Activated CD8-positive, alpha-beta memory T cell treated with anti-CD3 and anti-CD28 coated beads, Interleukin-2, amount 50 U/mL, for 48 hours (primary cell): ENCODE measurements at places on chromosomes 1 and 21.

- DNase-seq = no peak
These were observed 104.1 kb downstream of the DISP1 start for GRCh38 chr1:222918801-222919477.

- peak; percentile 26 for DNase-seq
These were observed 345.6 kb downstream of the NPHP4 start for GRCh38 chr1:5646486-5647149.

- no peak for DNase-seq
These were observed 4.7 kb downstream of the TNN start for GRCh38 chr1:175072099-175072951.

DNA sequence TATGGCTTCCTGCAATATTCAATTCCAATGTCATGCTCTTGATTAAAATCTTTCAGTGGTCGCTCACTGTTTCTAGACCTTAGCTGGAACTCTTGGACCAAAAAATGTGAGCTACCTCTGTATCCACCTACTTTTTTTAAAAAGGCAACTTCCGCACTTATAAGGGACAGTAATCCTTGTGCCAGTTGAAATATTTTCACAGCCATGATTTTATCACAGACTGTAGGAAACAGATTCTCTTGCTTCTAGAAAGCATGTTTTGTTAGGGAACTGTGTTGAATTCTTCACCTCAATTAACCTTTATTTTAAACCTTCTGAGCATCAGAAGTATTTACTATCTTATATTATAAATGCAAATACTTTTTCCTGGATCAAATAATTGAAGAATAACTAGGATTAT is 296.0 kb upstream of the ST6GALNAC5 start:
- no peak for DNase-seq

DNA sequence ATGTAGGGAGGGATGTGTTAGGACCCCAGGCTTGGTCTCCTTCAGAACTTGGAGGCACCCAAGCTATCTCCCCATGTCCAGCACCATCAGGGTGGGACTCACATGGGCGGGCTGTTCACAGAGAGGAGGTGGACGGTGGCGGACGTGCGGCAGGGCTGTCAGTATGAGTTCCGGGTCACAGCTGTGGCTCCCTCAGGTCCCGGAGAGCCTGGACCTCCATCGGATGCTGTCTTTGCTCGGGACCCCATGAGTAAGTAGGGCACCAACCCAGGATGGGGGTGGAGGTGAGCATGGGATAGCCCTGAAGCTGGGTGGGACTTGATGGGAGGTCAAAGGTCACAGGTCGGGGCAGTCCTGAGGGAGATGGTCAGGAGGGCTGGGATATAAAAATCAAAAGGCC is 27.8 kb downstream of the IGFN1 start:
- DNase-seq = no peak

- DNase-seq = no peak
These were observed 221.8 kb downstream of the TTLL7 start for GRCh38 chr1:83776913-83777757.

GRCh38 chr1:39990428-39990827 is 35.5 kb downstream of the MFSD2A start:
- no peak for DNase-seq

DNA sequence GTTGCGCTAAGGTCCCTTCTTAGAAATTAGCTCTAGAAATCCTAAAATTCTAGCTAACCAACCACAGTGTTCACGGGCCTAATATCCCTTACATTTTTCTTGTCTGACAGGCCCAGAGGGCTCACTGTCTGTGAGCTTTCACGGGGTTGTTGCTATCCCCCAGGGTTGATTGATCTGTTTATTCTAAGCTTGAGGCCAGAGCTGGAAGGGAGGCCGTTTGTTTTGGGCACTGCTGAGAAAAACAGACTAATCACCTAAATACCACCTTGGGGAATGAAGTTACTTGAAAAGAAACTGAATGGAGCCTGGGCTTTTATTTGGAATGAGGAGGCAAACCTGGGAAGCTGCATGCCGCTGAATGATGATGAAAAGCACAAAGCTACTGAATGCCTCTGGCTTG is 162.4 kb downstream of the KIF26B start:
- DNase-seq = no peak
